ENCODE measurements at places on chromosomes 12 and 14.

DNA sequence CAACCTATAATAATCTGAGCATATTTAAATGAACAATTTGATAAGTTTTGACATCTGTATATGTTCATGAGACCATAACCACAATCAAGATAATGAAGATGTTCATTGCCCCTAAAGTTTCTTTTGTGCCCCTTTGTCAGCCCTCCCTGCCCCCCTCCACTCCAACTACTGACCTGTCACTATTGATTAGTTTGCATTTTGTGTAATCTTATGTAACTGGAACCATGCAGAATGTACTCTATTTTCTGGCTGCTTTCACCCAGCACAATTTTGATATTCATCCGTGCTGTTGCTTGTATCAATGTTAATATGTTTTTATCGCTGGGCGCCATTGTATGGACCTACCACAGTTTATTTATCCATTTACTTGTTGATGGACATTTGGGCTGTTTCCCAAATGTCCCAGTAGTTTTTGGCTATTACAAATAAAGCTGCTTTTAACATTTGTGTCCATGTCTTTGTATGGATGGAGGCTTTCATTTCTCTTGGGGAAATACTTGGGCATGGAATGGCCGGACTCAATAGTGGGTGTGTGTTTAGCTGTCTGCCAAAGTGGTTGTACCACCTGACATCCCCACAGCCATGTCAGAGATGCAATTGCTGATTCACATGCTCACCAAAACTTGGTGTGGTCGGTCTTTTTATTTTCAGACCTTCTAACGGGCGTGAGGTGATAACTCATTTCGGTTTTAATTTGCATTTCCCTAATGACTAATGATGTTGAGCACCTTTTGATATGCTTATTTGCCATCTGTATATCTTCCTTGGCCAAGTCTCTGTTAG lies 38.9 kb downstream of the EML1 start:
- no peak for DNase-seq

- DNase-seq = no peak
Observed at GRCh38 chr14:99262977-99263448, 9.0 kb downstream of the BCL11B start.

DNA sequence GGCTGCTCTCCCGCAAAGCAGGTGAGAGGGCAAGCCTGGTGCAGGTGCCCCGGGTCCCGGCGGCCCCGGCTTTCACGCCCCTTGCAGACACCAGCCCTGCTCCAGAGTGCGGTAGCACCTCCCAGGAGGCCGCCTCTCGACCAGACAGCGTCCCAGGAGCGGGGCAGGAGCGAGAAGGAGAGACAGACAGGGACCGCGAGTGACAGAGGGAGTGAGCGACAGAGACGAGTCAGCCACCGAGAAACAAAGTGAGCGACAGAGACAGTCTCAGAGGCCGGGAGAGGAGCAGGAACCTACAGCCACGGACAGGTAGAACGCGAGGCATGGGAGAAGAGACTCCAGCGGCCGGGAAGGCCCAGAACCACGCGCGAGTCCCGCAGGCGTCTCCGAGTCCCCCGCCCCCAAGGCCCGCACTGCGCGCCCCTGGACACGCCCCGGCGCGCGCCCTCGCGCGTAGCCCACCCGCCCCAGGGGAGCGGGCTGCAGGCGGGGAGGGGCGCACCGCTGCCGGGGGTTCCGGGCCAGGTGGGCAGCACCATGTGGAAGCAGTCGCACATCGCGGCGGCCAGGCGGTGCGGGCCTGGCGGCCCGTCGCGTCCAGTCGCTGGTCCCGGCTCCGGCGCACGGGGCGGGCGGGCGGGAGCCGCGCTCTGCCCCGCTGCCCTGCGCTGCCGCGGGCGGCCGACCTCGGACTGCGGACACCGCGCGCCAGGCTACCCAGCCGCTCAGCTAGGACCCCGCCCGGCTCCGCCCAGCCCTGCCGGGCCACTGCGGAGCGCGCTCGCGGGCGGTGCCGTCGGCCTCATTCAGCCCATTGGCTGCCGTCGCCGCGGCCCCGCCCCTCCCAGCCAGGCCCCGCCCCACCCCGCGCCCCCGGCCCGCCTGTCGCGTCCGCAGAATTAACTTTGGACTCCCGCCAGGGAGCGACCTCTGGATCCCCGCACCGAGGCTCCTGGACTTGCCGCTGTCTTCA lies at the start of gene AHNAK2:
TSS of gene AHNAK2 (minus strand) at position 694 of the 973 bp plus-strand sequence. CDS start at position 557, 137 bp downstream.
- peak; percentile 72 for DNase-seq

- no peak for DNase-seq
Observed at GRCh38 chr14:21993837-21994236, 320.2 kb upstream of the OR4E1 start.

- peak; percentile 82 for DNase-seq
Observed at GRCh38 chr14:50666772-50667683, 1.1 kb downstream of the SAV1 start.

- no peak for DNase-seq
Observed at GRCh38 chr14:60274448-60274847, 25.4 kb downstream of the PPM1A start.

DNA sequence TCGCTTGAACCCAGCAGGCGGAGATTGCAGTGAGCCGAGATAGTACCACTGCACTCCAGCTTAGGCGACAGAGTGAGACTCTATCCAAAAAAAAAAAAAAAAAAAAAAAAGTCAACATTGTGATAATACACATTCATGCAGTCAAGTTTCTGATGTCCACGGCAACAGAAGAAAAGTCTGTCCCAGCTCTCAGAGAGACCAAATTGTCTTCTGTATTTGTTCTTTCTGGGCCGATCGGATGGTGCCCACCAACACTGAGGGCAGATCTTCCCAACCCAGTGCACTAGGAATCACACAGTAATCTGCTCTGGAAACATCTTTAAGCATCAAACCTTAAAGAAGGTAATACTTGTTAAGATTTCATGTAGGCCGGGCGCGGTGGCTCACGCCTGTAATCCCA lies 31.6 kb downstream of the EAPP start:
- no peak for DNase-seq

DNA sequence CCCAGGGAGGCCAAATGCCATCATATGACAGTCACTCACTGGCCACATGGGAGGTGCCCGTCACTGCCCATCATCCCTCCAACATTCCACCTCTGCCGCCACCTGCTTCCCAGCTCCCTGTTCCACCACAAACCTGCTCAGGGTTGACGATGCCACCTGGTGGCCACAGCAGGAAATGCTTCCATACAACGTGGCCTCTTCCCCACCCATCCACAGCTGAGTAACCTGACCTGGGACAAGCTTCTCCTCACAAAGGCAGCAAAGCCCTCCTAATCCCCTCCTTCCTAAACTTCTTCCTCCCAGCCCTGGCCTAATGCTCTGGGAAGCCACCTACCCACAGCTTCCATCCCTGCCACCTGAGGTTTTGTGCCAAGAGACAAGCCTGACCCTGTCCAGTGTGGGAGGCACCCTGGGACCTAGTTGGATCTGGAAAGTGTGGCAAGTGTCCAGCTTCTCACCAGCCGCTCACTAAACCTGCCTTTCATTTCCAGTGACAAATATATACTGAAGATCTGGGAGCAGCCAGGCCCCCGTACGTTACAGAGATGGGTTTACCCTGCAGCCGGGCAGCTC lies 4.3 kb downstream of the DEGS2 start:
- DNase-seq = no peak

- no peak for DNase-seq
Observed at GRCh38 chr12:18436170-18436569, 174.9 kb downstream of the PIK3C2G start.

DNA sequence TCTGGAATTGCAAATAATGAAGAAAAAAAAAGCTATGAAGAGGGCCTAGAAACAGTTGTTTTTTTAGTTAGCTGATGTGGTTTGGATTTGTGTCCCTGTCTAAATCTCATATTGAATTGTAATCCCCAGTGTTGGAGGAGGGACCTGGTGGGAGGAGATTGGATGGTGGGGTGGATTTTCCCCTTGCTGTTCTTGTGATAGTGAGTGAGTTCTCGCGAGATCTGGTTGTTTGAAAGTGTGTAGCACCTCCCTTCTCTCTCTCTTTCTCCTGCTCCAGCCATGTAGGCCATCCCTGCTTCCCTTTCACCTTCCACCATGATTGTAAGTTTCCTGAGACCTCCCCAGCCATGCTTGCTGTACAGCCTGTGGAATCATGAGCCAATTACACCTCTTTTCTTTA lies 126.1 kb downstream of the ASCL4 start:
- no peak for DNase-seq

GRCh38 chr12:30180602-30181001 lies 396.9 kb upstream of the TMTC1 start:
- no peak for DNase-seq

DNA sequence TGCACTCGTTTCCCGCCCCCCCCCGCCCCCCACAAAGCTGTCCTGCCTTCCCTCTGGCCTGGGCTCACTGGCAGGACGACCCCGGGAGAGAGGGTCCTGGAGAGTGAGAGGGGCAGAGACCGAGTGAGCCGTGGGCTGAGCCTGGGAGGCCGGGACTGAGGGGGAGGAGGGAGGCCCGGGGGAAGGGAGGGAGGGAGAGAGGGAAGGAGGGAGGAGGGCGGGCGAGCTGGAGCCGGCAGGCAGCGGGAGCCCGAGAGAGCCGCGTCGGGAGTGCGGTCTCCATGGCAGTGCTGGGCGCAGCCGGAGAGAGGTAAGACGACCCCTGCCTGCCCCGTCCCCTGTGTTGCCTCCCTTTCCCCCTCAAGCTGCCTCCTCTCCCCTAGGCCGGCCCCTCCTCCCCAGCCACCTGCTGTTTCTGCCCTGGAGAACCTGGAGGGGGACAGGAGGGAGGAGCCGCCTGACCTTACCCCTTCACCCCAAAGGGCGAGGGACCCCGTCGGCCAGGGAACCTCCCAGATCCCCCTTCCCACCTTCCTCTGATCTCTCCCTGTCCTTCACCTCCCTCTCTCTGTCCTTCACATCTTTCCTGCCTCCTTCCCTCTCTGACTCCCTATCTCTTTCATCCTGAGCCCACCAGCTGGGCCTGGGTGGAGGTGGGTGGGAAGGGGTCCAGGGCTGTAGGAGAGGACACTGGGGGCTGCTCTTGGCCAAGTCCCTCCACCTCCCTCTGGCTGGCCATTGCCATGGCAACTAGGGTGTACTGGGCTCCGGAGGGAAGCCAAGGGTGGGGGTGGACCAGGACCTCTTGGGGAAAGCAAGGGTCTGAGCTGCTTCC lies at the start of gene GPR162:
TSS of gene GPR162 (plus strand) at position 231 of the 835 bp plus-strand sequence. CDS start 2,078 bp downstream, outside the sequence.
- DNase-seq = peak; percentile 45

DNA sequence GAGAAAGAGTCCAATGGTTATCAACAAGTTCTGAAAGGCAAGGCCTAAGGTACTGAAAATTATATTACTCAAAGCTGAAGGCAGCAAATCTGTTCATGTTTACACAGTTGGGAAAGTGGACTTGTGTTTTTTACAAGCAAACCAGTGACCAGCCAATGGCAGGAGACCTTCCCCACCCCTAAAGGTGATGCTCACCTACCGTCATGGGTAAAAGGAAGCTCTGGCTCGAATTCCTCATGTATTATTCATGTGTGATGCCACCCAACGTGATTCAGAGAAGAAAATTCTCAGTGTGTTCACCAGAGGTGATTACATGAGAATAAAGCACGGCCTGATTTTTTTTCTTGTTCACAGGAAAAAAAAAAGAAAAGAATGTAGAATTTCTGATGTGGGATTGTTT lies 1161.2 kb upstream of the SEL1L start:
- DNase-seq = no peak

DNA sequence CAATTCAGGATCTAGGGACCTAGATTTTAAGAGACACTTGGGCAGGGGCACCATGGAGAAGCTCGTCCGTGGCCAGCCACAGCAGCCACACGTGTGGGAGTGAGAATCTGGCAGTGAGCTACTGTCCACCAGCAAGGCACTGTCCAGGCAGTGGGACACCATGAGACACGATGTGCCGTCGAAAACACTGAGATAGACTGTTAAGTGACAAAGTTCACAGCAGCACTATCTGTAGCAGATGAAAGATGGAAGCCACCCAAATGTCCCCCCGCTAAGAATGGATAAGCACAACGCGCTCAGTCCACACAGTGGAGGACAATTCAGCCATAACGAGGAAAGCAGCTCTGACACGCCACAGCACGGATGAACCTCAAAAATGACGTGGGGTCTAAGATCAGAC lies 19.7 kb downstream of the RILPL1 start:
- DNase-seq = no peak

DNA sequence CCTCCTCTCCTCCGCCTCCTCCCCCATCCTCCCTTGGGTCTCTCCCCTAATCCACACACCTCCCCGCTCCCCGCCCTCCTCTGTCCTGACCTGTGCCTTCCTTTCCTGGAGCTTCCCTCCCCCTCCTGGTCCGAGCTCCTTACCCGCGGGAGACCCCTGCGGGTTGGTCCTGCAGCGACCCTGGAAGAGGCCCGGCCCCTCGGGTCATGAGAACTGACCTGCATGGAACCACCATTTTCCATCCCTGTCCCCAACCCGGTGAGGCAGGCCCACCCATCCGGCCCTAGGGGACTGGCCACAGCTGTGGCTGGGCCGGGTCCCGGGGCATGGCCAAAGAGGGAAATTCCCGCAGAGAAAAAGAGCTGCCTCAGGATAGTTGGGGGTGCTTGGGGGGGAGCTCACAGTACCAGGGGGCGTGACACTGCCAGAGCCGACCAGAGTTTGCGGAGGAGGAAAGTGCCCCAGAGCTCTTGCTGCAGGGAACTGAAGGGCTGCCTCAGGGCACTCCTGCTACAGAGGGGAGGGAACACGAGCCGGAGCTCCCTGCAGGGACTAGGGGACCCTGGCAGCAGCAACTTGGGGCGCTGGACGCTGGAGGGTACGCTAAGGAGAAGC lies 613 bp downstream of the ARHGEF40 start:
- DNase-seq = peak; percentile 44

- DNase-seq = no peak
Observed at GRCh38 chr12:3416670-3417069, 74.3 kb upstream of the PRMT8 start.

DNA sequence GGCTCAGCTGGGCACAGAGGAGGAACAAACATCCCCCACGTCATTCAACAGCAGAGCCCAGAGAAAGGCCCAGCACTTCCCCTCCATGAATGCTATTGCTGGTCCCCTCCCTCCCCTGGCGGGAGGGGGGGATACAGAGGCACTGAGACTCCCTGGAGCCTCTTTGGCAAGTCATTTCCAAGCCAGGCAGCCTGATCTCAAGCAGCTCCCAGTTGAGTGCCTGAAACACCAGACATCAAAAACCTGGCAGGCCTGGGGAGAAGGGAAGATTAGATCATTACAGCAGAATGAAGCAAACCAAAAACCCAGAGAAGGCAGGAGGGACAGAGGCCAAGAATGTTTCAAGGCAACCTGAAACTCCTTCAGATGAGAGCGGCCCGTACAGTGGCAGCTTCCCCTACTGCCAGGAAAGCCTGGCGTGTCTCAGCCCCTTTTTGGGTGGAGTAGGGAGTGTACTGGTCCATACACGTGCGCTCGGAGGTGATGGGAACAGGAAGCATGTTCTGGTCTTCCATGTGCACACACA lies 92.1 kb downstream of the LRRC74A start:
- peak; percentile 96 for DNase-seq

GRCh38 chr12:1020389-1020788 lies 29.4 kb downstream of the ERC1 start:
- no peak for DNase-seq

- DNase-seq = no peak
Observed at GRCh38 chr12:118319627-118320026, 53.1 kb downstream of the TAOK3 start.

- DNase-seq = no peak
Observed at GRCh38 chr14:100314724-100315123, 8.4 kb upstream of the SLC25A47 start.

GRCh38 chr12:88546853-88547252 lies 33.4 kb downstream of the KITLG start:
- peak; percentile 68 for DNase-seq

- DNase-seq = peak; percentile 86
Observed at GRCh38 chr12:48037267-48037915, 33.1 kb upstream of the COL2A1 start.

GRCh38 chr14:44505588-44505987 lies 1.5 kb downstream of the FSCB start:
- DNase-seq = no peak
